ENCODE measurements at places on chromosomes 7 and 10.

GRCh38 chr7:45570797-45571196 is 3.4 kb upstream of the ADCY1 start:
- H3K4me1 ChIP-seq, result peaks cover 15% of the 10 kb centered on the region
- DNase-seq, result no peak
- no peak overlapping the region for H3K4me3 ChIP-seq
- peaks cover 40% of the 10 kb centered on the region for H3K27me3 ChIP-seq
- no peak overlapping the region for H3K27ac ChIP-seq

DNA sequence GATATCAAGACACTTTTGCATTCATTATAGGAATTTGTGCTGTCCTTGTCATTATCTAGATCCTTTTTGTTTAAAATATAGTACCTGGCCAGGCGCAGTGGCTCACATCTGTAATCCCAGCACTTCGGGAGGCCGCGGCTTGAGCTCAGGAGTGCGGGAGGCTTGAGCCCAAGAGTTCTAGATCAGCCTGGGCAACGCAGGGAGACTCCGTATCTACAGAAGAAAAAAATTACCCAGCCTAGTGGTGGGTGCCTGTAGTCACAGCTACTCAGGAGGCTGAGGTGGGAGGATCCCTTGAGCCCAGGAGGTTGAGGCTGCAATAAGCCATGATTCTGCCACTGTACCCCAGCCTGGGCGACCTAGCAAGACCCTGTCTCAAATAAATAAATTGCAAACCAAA is 621 bp upstream of the MORN4 start:
- H3K4me1 ChIP-seq, result peaks cover 16% of the 10 kb centered on the region
- H3K36me3 ChIP-seq, result no peaks in the 10 kb centered on the region
- peak overlapping the region; percentile 98 for H3K4me3 ChIP-seq

DNA sequence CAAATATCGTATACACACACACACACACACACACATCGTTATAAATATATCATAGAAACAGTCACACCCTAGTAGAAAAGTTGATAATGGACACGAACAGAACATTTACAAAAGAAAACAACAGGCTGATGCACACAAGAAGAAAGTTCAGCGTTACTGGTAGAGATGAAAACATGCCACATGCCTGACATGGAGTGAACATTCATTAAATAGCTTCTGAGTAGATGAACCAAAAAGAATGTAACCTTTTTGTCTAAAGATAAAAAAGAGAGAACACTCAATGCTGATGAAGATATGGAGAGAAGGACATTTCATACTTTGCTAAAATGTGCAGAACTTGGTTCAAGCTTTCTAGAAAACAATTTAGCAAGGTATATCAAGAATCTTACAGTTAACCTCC is 173.4 kb upstream of the KLF14 start:
- H3K4me3 ChIP-seq, result no peak overlapping the region
- H3K36me3 ChIP-seq, result no peaks in the 10 kb centered on the region
- H3K27ac ChIP-seq, result no peak overlapping the region
- H3K4me1 ChIP-seq, result peaks cover 55% of the 10 kb centered on the region

DNA sequence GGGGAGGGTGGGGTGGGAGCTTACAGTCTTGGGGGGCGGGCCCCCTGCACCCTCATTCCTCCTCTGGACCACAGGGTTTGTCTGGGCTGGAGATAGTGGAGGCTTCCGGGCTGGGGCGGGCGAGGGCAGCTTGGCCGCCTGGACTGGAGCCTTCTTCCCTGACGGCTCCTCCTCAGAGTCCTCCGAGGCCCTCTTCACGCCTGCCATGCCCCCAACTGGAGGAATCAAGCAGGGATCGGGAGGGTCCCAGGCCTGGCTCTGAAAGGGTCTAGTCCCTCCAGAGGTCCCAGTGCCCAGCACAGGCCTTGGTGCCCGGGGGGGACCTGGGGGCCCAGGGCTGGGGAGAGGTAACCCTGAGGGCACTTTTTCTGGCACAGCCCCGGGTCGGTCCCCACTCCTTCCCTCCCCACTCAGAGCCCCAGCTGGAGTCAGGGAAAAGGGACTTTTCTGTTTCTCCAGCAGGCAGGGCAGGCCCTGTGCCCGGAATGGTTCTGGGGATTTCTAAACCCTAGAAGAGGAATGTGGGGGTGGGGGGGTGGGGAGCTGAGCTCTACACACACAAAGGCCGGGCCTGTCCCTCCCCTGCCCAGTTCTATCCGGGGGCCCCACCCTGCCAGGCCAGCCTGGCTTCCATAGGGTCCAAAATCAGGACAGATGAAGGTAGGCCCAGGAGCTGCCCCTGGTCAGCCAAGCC is 11.6 kb downstream of the MICALL2 start:
- no peak overlapping the region for H3K27ac ChIP-seq
- no peaks in the 10 kb centered on the region for H3K27me3 ChIP-seq
- H3K36me3 ChIP-seq, result no peaks in the 10 kb centered on the region
- H3K4me1 ChIP-seq, result no peaks in the 10 kb centered on the region
- no peak for DNase-seq

- no peak overlapping the region for H3K27ac ChIP-seq
- no peaks in the 10 kb centered on the region for H3K27me3 ChIP-seq
- peaks cover 6% of the 10 kb centered on the region for H3K4me1 ChIP-seq
- DNase-seq, result no peak
- H3K36me3 ChIP-seq, result no peaks in the 10 kb centered on the region
Observed at GRCh38 chr10:18345308-18345707, 205.1 kb downstream of the CACNB2 start.

DNA sequence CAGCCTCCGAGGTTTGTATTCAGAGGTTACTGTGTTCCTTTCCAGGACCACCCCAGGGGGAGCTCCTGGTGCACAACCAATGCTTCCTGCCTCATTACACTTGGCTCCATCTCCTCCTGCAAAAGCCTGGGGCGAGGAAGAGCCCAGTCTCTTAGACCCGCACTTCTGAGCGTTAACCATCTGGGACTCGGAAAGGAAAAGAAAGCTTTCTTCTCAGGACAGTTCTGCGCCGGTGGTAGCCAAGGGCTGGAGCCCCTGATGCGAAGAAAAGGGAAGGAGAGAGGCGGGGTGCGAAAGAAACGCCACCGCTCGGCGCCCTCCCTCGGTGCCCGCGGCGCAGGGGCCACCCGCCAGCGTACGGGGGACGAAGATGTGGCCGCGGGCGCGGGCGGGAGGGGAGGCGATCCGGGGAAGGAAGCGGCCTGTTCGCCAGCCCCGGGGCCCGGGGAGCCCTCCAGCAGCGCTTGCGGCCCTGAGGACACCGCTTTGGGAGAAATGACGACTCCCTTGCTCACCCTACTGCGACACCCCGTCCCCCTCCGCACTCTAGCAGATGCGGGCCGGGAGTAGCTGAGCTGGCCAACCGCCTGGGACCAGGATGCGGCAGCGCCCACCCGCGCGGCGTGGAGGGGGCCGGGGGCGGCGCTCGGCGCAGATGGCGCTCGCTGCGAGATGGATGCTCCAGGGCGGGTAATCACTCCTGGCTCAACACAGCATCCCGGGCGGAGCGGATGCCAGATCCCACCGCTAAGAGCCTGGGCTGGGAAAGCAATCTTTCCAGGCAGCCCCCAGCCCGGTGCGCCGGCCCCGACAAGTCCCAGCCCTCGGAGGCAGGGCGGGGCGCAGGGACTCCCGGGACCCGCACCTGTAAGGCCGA is 1.3 kb downstream of the NRCAM start:
- peaks cover 55% of the 10 kb centered on the region for H3K27me3 ChIP-seq
- peaks cover 27% of the 10 kb centered on the region for H3K4me1 ChIP-seq
- H3K4me3 ChIP-seq, result peak overlapping the region; percentile 93

DNA sequence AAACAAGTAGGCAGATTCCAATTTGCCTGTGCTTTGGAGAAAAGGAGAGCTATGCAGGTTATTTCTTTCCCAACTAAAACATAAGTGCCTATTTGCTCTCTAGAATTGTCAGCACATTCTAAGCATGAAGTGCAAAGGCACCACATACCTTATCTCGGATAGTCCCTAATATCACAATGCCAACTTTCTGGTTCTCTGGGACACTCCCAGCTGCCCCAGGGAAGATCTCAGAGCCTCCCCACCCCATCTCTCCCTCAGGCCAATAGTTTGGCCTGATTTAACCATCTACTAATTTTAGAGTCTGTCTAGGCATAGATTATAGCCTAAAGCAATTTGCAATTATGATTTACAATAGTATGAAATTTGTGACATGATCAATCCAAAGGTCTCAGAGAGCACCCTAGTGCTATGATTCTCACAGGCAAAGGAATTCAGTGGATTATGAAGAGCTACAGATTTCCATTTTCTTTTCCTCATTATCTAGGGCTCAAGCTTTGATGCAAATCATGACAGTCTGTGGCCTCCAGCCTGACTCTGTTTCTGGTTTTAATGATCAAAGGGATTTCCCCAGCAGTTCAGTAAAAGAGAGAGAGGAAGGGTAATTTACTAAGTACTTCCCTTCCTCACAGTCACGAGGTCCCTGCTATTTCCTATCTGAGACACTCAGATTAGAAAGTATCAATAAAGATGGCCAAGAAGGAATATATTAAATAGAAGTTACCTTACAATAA is 29.0 kb upstream of the IL6 start:
- H3K36me3 ChIP-seq, result no peaks in the 10 kb centered on the region
- no peak for DNase-seq
- H3K27me3 ChIP-seq, result no peaks in the 10 kb centered on the region
- H3K4me3 ChIP-seq, result no peak overlapping the region
- peaks cover 20% of the 10 kb centered on the region for H3K4me1 ChIP-seq

- DNase-seq, result no peak
- H3K4me1 ChIP-seq, result no peaks in the 10 kb centered on the region
- peaks cover 25% of the 10 kb centered on the region for H3K36me3 ChIP-seq
- H3K4me3 ChIP-seq, result no peak overlapping the region
- H3K27me3 ChIP-seq, result no peaks in the 10 kb centered on the region
Observed at GRCh38 chr10:64726466-64726865, 1205.3 kb downstream of the REEP3 start.

DNA sequence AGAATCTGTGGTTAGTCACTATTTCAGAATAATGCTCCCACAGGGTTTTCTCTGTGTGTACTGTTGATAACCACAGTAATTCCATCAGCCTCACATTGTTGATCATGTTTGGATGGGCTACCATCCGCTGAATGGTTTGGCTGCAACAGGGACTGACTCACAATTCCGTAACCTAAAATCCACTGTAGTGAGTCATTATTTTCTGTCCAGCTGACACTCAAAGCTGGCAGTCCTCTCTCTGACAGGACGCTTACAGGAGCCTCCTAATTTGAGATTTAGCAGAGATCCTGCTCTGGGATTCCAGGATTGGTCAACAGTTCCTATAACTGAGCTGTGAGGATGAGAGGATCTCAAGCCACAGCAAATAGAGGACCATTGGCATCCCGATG is 32.7 kb downstream of the VWA2 start:
- H3K27me3 ChIP-seq, result no peaks in the 10 kb centered on the region
- H3K4me1 ChIP-seq, result 0 out of 2 replicates have a peak, but pooled peaks cover 1% of the 10 kb centered on the region
- DNase-seq, result no peak
- H3K4me3 ChIP-seq, result no peak overlapping the region
- no peaks in the 10 kb centered on the region for H3K36me3 ChIP-seq
- H3K27ac ChIP-seq, result no peak overlapping the region

GRCh38 chr7:158003441-158004122 is 584.0 kb downstream of the PTPRN2 start:
- DNase-seq, result no peak
- no peak overlapping the region for H3K4me3 ChIP-seq
- H3K36me3 ChIP-seq, result peaks cover 14% of the 10 kb centered on the region
- peaks cover 39% of the 10 kb centered on the region for H3K4me1 ChIP-seq
- H3K27ac ChIP-seq, result no peak overlapping the region
- H3K27me3 ChIP-seq, result no peaks in the 10 kb centered on the region

DNA sequence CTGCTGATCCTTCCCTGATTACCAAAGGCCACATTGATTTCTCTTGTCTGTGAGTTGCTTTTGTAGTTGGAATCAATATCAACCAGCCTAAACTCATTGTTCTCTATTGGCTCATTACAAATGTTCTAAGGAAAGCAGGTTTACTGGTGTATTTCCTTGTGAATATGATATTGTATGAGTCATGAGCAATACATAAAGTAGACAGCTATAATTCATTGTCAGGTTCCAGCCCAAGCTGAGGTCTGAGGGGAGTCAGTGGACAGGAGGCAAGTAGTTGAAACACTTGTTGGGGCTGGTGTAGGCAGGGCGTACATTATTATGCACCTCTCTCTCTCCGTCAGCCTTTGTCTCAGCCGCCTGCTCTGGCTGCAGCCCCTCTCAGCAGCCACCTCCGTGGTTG is 451.7 kb downstream of the IPMK start:
- no peak overlapping the region for H3K4me3 ChIP-seq
- H3K27me3 ChIP-seq, result no peaks in the 10 kb centered on the region
- no peaks in the 10 kb centered on the region for H3K36me3 ChIP-seq
- peaks cover 13% of the 10 kb centered on the region for H3K4me1 ChIP-seq
- no peak overlapping the region for H3K27ac ChIP-seq

- DNase-seq, result no peak
- H3K4me3 ChIP-seq, result no peak overlapping the region
- peaks cover 42% of the 10 kb centered on the region for H3K4me1 ChIP-seq
- H3K27me3 ChIP-seq, result no peaks in the 10 kb centered on the region
- H3K27ac ChIP-seq, result no peak overlapping the region
Observed at GRCh38 chr7:121385800-121386179, 10.3 kb downstream of the FAM3C start.
